ENCODE measurements at places on chromosomes 3 and 15. TPM values are rescaled to one million over a fixed set of nuclear protein-coding genes. Genes with fewer than 3 reads are reported as not detected.

Gene ADIPOQ
- 36.6 TPM for total RNA-seq

Gene GOLGA6B
- not detected for total RNA-seq

DNA sequence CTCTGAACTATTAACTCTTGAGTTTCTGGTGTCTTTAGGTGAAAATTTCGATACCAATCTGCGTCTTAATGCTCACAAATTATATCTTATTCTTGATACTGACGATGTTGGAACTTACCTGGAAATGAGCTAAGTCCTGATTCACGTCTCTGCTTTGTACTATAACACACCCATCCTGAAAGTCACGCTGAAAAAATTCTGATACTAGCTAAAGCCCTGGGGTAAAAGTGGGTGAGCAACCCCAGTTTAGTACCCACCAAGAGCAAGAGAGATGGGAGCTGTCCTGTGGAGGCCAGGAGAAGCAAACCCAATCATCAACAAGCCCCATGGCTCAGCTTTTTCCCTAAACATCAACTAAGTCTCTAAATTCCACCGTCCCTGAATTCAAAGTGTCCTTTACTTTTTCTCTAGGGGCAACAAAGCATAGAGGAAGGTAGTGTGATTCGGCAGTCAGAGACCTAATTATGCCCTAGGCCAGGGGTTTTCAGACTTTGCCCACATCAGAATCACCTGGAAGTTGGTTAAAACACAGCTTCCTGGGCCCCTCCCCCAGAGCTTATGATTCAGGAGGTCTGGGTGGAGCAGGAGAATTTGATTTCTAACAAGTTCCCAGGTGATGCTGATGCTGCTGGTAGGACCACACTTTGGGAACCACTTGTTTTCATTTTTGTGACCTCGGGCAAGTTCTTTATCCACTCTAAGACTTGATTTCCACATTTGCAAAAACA is 90.2 kb downstream of the OSBPL10 start:
- no peak for DNase-seq

- DNase-seq: no peak
Observed at GRCh38 chr3:31010491-31010890, 116.0 kb upstream of the GADL1 start.

- no peak for DNase-seq
Observed at GRCh38 chr15:90358124-90359033, 6.3 kb downstream of the ZNF774 start.

GRCh38 chr3:4831580-4831950 is 147.7 kb upstream of the BHLHE40 start:
- no peak for DNase-seq
